ENCODE measurements at places on chromosomes 4 and X.

- DNase-seq = no peak
These were observed 63.8 kb downstream of the SRPX start for GRCh38 chrX:38156838-38157237.

DNA sequence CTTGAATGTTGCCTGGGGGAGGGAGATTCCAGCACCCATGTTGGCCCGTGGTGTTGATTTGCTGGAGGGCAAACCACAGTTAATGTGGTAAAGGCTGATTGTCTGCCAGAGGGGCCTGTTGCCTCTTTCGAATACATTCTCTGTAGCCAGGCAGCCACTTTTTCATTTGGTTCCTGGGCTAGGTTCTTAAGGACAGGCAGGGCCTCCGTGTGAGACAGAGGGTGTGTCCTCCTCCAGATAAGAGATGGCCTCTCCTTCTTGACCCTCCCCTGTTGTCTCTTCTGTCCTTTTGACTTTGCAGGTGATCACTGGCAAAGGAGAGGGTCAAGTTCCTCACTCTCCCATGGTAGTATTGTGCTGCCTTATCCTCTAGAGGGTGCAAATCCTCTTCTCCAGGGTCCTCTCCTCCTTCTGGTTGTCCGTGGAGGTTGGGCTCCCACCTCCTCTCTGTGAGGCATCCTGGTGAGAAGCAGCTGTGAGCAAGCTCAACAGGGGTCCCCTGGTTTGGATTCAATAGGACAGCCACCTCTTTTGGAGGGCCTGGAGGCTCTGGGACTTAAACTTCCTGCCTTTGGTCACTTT lies 44.9 kb downstream of the ZNF182 start:
- no peak for DNase-seq

DNA sequence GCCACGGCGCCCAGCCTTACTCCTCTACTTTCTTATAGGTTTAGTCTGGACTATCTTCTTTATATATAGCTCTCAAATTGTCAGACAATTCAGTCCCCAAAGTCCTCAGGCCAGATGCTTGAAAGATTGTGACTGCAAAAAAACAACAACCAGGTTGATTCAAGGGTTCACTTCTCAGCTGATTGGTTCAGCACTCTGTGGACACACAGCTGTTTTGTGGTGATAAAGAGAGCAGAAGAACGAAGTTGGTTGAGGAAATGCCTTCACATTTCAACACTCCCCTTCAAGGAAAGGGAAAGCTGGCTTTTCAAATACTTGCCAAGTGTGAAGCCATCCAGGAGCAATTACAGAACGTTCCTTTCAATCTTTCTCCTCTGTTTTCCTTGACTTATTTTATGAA lies 166.8 kb downstream of the SHROOM3 start:
- no peak for DNase-seq

DNA sequence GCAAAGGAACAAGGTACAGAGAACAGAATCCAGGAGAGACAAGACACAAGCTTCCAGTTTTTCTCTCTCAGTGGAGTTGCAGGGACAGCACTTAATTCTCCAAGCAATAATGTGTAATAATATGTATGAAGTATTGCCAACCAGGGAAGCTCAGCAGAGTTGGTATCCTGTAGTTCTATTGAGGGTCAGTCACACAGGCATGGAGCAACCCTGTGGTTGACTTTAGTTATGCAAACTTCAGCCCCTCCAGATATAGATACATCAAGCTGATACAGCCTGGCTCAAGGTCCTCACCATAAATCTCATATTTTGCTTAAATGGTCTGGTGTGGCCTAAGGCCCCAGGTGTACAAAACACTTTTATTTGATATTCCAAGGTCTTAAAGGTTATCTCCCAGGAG lies 248.6 kb upstream of the EPHA5 start:
- no peak for DNase-seq

GRCh38 chr4:187606581-187606980 lies 389.0 kb upstream of the ZFP42 start:
- DNase-seq = no peak

Data from AG04449 (cell line).